ENCODE measurements at places on chromosomes 2 and 18.

DNA sequence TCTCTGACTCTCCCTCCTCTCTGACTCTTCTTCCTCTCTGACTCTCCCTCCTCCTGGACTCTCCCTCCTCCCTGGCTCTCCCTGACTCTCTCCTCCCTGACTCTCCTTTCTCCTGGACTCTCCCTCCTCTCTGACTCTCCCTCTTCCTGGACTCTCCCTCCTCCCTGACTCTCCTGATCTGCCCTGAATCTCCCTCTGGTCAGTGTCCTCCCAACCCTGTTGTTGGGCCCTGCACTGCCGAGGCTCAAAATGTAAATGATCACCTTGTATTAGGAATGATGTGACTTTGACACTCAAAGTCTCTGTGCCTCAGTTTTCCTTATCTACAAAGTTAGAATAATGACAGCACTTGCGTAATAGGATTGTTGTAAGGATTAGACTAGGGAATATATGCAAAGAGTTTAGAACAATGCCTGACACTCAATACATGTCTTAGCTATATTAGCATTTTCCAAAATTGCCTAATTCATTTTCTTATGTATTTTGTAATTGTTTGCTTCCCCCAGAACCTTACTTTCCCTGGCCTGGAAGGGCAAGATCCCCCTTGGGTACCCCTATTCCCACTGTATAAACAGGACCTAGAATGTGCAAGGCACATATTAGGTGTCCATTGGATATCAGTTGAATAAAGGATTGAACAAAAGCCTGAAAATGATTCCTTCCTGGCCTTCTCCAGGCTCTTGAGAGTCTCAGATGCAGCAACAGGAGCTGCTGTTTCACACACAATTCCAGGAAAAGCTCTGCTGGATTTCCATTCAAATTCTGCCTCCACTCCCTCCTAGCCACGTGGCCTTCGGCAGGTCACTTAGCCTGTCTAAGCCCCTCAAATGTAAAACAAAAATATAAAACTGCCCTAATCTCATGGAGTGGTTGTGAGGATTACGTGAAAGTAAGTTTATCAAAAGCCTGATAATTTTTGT lies 170.1 kb downstream of the INHBB start:
- DNase-seq, result no peak

DNA sequence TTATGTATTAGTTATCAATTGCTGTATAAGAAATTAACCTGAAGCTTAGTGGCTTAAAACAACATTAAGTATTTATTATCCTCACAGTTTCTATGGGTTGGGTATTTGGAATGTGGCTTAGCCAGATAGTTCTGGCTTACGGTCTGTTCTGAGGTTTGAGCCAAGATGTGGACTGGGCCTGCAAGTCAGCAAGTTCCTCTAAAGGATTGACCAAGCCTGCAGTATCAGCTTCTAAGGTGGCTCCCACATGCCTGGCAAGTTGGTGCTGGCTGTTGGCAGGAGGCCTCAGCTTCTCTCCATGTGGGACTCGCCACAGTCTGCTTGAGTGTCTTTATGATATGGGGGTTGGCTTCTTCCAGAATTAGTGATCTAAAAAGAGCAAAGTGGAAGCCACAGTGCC lies 45.0 kb upstream of the TCF4 start:
- DNase-seq, result no peak

DNA sequence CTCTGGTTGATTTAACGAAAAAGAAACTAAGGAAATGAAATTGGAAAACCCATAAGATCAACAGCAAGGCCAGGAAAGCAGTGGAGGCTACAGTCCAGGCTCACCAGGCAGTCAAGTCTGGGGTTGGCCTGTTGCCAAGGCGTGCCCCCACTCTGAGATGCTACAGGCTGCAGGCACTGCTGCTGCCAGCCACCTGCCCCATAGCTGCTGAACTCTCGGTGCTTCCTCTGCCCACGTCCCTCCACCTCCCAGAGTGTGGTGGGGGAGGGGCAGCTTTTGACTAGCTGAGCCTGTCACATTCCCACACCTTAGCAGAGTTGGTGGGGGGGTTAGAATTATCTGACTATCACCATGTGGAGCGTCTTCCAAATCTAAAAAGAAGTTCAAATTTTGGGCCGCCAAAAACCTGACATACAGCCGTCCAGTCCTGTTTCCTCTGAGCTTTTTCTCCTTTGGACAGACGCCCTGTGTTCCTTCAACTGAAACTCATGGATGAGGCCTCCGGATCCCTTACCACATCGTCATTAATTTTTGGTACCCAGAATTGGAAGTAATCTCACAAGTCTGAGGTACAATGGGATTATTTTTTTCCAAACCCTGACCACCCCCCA lies 3.9 kb upstream of the SH3RF3 start:
- DNase-seq, result no peak

GRCh38 chr2:149278872-149279264 lies 51.5 kb upstream of the LYPD6 start:
- DNase-seq, result no peak

DNA sequence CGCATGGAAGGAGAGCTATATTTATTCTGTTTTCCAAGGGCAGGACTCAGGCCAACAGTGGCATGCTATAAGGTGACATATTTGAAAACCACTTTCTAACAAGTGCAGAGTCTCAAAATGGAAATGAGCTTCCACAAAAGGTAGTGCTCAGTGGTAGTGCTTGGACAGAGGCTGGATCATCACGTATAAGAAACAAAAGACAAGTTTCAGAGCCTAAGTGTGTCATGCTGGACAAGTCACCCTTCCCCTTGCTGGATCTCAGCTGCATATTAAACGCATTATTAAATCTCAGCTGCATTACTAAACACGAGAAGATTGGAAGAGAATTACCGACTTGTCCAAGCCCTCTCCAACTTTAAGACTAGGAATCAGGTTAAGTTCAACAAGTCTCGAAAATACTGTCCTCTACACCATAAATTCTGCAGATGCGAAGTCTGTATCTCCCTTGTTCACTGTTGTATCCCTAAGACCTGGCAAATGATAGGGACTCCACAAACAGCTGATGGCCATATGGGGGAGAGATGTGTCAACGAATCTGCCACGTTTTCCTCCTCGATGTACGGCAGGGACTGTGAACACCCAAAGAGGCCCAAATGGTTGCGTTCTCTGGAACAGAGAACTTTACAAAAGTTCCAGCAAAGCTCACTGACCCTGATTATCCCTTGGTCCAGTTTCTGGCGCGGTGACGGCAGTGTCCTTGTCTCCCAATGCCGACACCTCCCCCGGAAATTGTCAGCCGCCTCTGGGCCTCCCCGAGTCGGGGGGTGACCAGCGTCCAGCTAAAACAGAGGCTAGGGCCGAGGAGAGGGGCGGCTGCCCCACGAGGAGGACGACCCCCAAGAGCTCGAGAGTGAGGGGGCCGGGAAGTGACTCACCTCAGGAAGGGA lies 611 bp downstream of the NOL10 start:
- peak; percentile 15 for DNase-seq

GRCh38 chr2:196176142-196176738 lies 4.9 kb upstream of the STK17B start:
- DNase-seq, result no peak

- DNase-seq, result no peak
These were observed 9.3 kb upstream of the EFHD1 start for GRCh38 chr2:232623768-232624765.

- no peak for DNase-seq
These were observed 797.0 kb downstream of the METTL4 start for GRCh38 chr18:1774261-1774660.

DNA sequence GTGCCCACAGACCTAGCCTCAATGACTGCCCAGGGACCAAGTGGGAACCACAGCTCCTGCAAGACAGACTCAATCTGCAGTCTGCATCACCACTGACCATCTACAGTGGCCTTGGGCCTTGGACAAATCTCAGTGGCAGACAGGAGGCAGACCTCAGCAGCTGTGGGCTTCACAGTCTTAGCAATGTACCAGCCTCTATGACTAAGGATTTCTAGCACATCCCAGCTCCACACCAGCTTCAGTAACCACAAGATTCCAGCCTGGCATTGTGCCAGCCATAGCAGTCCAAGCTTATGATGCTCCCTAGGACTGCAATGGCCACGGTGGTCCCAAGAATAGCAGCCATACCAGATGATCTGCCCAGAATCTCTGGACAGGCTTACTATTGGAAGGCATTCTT lies 19.6 kb upstream of the WDR75 start:
- DNase-seq, result no peak

- no peak for DNase-seq
These were observed 63.5 kb downstream of the CYB5A start for GRCh38 chr18:74228312-74228711.

GRCh38 chr2:47065771-47066380 lies 89.2 kb downstream of the STPG4 start:
- DNase-seq, result no peak

DNA sequence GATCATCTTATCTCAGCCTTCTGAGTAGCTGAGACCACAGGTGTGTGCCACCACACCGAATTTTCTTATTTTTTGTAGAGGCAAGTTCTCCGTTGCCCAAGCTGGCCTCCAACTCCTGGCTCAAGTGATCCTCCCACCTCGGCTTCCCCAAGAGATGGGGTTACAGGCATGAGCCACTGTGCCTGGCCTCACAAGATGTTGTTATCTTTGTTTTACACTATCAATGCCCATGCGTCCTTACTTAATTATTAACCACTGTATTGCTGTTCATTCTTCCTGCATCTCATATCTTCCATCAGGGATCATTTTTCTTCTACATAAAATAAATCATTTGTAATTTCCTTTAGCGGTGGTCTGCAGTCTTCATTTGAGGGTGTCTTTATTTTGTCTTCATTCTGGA lies 181.9 kb downstream of the TGIF1 start:
- no peak for DNase-seq

Data from CMK (cell line).